Activated CD4-positive, CD25-positive, alpha-beta regulatory T cell (primary cell): ENCODE measurements at places on chromosomes 2 and 18.

GRCh38 chr2:9312591-9312990, 106.0 kb downstream of the ASAP2 start:
- no peak for DNase-seq

- no peak for DNase-seq
Observed at GRCh38 chr2:27664154-27664574, 475 bp downstream of the SLC4A1AP start.

DNA sequence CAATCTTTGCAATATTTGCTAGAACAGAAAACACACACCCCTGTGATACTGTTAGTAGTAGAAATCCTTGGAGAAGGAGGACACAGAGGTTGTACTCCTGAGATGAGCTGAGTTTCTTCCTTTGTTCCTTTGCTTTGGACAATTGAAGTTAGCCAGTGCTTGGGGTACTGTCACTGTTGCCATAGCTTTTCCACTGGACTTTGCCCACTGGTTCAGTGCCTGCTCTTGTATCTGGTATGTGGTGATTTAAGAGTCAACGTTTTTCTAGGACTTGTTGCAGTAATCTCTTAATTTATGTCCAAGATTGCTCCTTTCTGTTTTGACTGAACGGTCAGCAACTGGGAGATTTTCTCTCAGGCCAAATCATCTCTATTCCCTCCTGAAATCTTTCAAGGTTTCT, 26.1 kb upstream of the RAB27B start:
- no peak for DNase-seq

GRCh38 chr2:215378045-215378444, 57.8 kb downstream of the FN1 start:
- DNase-seq, result no peak

- no peak for DNase-seq
Observed at GRCh38 chr18:26519114-26519513, 29.2 kb downstream of the KCTD1 start.

GRCh38 chr2:84924173-84925106, 19.0 kb downstream of the TMSB10 start:
- no peak for DNase-seq

DNA sequence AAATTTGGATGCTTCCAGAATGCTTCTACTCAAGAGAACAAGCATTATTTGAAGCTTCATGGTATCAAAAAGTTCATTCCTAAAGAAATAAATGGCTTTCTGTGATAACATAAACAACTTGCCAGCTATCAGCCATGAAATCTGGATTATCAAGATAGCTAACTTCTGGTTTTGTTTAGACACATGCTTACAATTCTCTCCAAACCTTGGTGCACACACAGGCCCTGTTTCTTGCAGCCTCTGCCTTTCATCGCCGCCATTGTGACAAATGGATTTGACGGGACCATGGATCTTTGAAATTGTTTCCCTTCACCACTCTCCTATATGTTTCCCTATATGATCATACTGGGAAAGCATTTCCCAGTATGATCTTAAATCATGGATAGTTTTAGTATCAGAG, 47.9 kb upstream of the CABLES1 start:
- no peak for DNase-seq

DNA sequence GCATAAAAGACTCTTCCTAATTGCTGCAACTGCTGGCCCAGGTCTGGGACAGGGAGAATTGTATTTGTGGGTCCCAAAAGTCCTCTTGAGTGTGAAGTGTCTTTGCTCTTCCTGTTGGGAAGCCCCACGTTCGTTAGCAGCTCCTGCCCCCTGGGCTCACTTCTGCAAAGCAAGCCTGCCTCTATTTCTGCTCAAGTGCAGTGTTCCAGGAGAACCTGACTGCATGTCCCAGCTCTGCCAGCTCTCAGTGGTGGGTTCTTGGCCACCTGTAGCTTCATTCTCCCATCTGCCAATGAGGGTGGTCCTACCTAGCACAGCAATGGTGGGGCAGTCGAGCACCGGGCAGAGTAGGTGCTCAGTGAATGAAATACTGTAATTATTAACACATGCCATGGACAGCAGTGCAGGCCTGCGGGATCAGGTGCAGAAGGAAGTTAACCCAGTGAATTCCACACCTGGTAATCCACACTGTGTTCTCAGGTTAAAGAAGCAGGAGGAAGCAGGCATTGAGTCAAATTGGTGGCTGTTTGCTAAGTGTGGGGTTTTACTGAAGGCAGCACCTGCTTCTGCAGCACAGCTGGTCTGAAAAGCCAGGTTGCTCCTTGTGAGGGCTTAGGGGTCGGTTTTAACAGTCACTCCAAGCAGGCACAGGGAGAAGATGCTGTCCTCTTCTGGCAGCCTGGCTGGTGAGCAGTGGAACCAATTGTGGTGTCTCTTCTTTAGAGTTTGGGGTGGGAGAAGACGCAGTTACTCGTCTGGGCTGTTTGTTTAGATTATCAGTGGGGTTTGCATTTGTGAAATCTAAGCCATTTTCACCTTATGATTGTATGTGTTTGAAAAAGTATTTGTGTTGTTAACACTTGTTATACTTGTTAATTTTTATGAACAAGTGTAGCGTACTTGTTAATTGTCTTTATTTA, 54.3 kb downstream of the DGKD start:
- DNase-seq, result no peak

- DNase-seq, result no peak
Observed at GRCh38 chr2:134232868-134233727, 20.8 kb upstream of the MGAT5 start.

- DNase-seq, result no peak
Observed at GRCh38 chr2:215760557-215760956, 252.8 kb downstream of the MREG start.

DNA sequence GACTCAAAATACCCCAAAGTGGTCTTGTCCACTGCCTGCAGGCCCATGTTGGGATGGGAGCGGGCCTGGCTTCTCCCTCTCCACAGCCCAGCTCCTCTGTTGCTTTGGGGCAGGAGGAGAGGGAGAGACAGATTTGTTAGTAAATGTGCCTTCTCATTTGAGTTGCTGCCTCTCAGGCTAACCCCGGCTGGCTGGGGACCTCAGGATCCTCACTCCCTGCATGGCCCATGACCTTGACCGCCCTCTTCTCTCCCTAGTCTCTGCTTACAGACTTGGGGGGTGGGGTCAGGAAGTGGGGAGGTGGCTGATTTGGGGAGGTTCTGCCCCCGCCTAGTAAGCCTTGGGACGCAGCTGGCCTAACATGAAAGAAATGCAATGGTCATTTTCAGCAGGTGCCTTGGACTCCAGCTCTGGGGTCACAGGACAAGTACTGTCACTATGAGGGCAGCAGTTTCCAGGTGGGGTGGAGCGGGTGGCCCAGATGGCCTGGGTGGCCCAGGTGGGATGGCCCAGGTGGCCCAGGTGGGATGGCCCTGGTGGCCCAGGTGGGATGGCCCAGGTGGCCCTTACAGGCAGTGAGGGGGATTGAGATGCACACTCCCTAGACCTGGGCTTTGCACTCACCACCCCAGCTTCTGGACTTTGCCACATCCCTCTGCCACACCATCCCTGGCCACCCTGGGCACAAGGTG, 24.1 kb downstream of the HJURP start:
- no peak for DNase-seq

- DNase-seq, result no peak
Observed at GRCh38 chr18:44096016-44096415, 584.7 kb upstream of the SETBP1 start.
